Activated naive CD8-positive, alpha-beta T cell treated with anti-CD3 and anti-CD28 coated beads, Interleukin-2, amount 10 ng/mL, durations not matched to agents 7 days and 5 days (primary cell): ENCODE measurements at places on chromosomes 16 and 17. TPM values are rescaled to one million over a fixed set of nuclear protein-coding genes. Genes with fewer than 3 reads are reported as not detected.

Gene FOXN1
- not detected for total RNA-seq

Gene HOXB1
- not detected for total RNA-seq

DNA sequence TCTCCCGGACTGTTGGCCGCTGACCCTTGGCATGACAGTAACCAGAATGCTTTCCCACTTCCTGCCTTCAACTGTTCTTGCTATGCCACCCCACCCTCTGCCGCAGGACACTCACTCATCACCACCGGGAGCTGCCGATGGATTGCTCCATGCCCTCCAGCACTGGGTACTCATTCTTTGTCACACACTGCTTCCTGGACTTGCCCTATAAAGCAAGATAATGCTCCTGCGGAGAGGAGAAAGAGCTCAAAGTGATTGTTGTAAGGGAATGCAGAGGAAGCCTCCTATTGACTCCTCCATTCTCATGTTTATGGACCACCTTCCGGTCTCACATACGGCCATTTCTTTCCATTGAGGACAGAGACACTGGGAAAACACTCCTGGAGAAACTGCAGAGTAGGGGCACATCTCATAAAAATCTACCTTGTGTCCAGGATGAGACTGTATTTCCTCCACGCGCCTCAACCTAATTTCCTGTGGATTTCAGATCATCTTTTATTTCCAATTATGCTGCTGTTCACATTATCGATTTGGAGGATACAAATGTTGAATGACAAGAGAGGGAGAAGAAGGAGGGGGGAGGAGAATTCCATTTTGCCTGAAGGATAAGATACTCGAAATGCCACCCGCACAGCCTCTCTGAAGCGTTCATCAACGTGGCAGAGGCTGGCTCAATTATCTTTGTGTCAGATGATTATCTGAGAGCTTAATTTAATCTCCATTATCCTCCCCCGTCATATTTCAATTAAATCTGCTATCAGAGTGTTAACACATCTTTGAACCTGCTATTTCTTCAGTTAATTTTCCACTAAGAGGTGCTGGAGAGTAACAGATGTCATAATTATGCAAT, 486.1 kb upstream of the SALL1 start:
- DNase-seq = no peak

GRCh38 chr17:81405411-81405872, 10.2 kb downstream of the BAHCC1 start:
- DNase-seq = no peak

Gene SLC9A5
- 3.5 TPM for total RNA-seq

GRCh38 chr17:56351675-56352074, 198.4 kb downstream of the ANKFN1 start:
- no peak for DNase-seq

DNA sequence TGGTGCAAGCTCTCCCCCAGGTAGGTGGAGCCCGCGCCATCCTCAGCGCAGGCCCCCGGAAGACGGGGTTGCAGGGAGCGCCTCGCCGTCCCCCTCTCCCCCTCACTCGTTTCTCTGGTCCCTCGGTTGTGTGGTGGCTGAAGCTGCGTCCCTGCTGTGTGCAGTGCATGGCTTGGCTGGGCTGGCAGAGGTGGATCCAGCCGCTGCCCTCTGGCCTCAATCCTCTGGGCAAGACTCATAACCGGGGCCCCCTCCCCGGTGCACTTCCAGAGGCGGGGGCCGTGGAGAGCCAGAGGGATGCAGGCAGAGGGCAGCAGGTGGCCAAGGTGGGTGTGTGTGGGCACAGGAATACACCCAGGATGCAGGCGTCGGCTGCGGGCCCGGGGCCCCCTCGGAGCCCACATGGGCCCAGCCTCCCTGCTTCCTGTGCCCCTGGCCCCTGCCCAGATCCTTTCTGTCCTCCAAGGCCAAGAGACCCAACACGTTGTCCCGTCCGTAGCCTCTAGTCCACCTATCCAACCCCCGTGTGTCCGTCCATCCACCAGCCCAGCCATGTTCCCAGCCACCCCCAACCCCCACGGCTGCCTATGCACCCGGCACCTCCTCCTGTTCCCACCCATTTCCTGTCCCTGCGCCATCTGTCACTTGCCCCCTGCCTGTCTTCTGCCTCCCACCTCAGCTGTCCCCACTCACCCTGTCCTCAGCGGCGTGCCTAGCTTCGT, 9.3 kb downstream of the TPSG1 start:
- no peak for DNase-seq

GRCh38 chr17:59365383-59365981, 34.0 kb downstream of the YPEL2 start:
- peak; percentile 46 for DNase-seq

Gene PPY
- total RNA-seq = not detected

Gene DHRS7B
- total RNA-seq = 12.6 TPM

- DNase-seq = peak; percentile 42
Observed at GRCh38 chr16:89187770-89188392, 12.5 kb downstream of the SLC22A31 start.

Gene SLC5A2
- 0.53 TPM for total RNA-seq

Gene ATAD5
- total RNA-seq = 25.8 TPM

DNA sequence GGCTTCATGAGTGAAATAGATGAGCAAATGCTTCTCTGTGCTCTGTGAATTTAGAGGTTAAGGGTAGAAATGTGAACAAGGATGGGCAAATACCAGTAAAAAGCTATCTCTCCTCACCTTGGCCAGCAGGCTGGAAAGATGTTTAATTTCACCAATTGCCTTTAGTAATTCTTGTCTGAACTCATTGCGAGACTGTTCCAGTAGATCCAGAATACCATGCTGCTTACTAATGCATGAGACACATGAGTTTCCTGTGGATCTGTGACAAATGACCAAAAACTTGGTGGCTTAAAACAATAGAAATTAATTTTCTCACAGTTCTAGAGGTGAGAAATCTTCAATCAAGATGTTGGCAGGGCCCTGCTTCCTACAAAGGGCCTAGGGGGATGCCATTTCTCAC, 9.3 kb upstream of the ZNF624 start:
- DNase-seq = no peak

DNA sequence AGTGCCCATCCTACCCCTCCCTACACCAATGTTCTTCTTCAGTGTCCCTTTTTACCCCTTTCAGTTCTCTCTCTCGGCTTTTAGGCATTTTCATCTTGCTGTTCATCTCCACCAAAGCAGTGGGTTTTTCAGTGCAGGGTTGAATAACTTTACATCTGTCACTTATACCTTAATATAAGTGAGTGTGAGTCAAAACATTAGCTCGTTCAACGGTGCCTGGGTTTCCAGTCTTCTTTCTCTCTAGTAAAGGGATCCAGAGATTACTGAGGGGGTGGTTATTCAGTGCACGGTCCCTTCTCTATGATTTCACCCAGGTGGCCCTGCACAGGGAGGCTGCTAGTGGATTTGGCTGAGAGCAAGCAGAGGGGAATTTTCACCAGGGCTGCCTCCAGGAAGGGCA, 210.6 kb upstream of the CDH5 start:
- no peak for DNase-seq
